Hepatic stellate cell (primary cell): ENCODE measurements at places on chromosomes 2 and 18.

GRCh38 chr2:10265329-10266132 is 37.2 kb upstream of the HPCAL1 start:
- peak; percentile 46 for DNase-seq

DNA sequence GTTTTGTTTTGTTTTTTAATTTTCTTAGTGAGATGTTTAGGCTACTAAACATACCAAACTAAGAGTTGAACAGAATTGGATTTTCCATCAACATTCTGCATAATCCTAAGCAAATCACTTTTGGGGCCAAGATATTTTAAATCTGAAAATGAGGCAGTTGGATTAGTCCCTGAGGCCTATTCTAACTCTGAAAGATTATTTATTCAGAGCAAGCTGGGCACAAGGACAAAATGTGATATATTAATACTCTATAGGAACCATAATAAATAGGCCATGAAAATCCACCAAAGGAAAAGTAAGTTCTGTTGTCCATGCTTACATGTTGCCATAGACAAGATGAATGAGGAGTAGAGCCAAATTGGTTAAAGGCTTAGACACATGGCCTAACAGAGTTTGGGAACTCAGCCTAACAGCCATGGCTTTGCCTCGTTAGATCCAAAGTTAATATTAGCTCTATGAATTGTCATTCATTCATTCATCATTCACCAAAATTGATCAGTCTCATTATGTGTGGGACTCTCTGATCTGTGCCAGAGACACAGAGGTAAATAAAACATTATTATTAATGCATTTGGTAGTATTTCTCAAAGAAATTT is 183.5 kb downstream of the SCG2 start:
- DNase-seq, result no peak

DNA sequence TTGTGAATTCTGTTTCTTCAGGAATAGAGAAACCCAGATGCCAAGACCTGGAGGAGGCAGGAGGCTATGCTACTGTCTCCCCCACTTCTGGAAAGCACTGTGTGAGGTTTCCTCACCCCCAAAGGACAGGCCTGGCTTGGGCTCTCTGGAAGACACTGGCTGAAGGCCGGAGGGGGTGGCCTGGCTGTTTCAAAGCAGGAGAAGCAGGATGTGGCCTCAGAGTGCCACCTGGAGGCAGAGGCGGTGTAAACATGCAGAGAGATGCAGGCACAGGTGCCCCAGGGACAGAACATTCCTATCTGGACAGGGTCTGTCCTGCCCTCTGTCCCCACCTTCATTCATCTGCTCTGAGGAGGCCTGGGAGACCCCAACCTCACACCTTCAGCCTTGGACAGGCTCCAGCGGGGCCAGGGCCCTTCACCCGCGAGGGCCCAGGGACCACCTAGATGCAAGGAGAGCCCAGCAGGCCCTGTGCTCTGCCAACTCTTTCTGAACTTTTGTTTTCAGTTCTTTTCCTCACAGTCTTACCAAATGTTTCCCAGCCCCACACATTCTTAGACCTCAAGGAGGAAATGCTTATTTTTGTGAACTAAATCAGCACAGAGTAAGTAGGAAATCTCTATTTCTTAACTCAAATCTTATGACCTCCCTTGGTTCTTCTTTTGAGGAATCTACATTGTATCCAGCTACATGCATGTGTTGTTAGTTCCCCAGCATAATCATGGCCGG is 79.2 kb downstream of the LONRF2 start:
- peak; percentile 72 for DNase-seq

DNA sequence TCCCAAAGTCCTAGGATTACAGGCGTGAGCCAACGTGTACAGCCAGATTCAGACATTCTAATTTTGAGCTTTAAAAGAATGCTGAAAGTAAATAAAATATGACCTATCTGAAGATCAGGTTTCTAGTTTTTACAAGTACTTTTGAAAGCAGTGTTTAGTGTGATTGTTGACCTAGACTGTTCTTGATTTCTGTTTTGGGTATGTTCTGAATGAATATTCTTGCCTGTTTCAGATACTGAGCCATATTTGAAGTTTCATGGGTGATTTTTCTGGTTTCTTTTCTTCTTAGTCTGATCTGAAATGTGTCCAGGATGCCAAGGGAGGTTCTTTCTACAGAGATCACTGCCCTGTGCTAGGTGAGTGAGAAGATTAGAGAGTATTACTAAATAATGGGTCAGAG is 37.2 kb downstream of the MIB1 start:
- no peak for DNase-seq

DNA sequence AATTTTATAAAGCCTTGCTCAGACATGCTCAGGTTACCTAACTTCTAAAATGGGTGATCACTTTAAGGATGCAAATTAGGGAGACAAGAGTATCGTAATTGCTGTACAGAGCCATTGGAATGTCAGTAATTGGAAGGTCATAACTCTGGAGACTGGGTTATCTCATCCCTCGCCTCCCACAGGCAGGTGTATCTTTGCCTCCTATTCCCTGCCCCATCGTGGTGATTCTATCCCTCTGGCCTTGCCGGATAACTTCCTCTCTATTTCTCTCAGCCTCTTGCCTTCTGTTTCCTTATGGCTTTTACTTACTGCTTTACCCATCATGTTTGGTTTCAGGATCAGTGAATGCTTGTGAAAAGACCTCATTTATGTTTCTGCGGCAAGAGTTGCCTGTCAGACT is 2.5 kb downstream of the PDK1 start:
- no peak for DNase-seq

- DNase-seq, result no peak
These were observed 181.8 kb upstream of the PARD3B start for GRCh38 chr2:204363513-204363912.

- DNase-seq, result no peak
These were observed 151.4 kb downstream of the TMEFF2 start for GRCh38 chr2:192043216-192043870.

GRCh38 chr2:197883354-197884032 is 79.1 kb downstream of the PLCL1 start:
- no peak for DNase-seq

GRCh38 chr2:160321006-160321405 is 120.9 kb upstream of the ITGB6 start:
- no peak for DNase-seq

- no peak for DNase-seq
These were observed 360.4 kb upstream of the ZC3H15 start for GRCh38 chr2:186125625-186126024.

- no peak for DNase-seq
These were observed 1178.4 kb upstream of the TMEFF2 start for GRCh38 chr2:193373120-193373519.

DNA sequence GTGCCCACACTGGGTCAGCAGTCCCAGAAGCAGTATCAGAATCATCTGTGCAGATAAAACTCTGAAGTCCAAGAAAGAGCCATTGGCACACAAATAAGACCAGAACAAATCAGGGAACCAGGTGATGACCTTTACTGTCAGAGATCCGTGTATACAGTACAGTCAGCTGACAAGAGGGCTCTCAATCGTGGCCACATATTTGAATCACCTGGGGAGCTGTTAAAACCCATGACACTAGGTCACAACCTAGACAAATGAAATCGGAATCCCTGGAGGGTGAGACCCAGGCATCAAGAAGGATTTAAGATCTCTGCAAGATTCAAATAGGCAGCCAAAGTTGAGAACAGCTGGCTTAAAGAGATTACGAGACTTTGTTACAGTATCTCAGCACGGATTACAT is 807.1 kb downstream of the RNF144A start:
- DNase-seq, result no peak

- DNase-seq, result no peak
These were observed 92.2 kb upstream of the CWC22 start for GRCh38 chr2:180099308-180099707.

GRCh38 chr2:214174563-214174962 is 236.3 kb upstream of the VWC2L start:
- no peak for DNase-seq

DNA sequence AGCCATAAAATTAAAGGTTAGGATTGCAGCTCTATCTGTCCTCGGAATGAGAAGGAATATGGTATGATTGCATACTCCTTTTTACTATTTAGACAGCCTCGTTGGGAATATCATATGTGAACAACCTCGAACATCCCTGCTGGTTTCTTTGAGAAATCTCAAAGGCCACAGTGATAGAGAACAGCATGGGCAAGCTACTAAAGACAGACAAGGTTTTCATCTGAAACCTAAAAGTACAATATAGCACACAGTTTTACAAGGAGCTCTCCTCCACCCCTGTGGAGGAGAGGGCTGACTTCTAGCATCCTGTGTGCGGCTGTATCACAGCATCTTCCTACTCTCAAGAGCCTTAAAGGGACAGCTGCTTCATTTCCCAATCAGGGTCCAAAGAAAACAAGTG is 104.3 kb downstream of the VWC2L start:
- DNase-seq, result no peak

GRCh38 chr2:88489181-88489580 is 36.7 kb upstream of the FOXI3 start:
- no peak for DNase-seq

DNA sequence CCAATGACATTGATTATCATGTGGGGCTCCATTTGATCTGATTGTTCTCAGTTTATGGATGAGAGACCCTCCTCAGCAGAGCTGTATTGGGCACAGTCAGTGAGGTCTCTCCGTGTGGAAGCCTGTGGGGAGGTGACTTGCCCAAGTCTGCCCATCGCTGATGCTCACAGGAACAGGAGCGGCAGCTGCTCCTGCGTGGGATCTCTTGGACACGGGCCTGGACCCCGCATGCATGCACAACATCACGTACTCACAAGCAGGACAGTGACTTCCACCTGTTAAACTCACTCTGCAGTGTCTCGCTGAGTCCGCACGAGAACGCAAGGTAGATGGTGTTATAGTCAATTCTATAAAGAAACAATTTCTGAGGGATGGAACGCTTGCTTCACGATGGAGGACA is 55.0 kb downstream of the KCNF1 start:
- no peak for DNase-seq

GRCh38 chr2:22829791-22830190 is 555.2 kb upstream of the KLHL29 start:
- DNase-seq, result no peak

DNA sequence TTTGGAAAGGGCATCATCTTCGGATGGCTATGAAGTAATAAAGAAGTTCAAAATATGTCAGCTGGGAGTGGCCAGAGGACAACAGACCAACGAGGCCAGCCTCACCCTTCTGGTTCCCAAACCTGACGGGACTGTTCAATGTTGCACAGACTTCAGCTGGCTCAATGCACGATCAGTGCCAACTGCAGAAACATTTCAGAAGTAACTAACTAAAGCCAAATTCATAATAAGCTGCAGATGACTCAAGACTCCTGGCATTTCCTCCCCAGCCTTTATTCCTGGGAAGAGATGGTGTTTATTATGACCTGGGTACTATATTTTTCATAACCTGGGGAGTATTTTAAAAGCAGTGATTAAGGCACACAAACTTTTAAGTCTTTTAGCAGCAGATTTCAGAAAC is 3.8 kb upstream of the ATP6V1C2 start:
- peak; percentile 59 for DNase-seq

DNA sequence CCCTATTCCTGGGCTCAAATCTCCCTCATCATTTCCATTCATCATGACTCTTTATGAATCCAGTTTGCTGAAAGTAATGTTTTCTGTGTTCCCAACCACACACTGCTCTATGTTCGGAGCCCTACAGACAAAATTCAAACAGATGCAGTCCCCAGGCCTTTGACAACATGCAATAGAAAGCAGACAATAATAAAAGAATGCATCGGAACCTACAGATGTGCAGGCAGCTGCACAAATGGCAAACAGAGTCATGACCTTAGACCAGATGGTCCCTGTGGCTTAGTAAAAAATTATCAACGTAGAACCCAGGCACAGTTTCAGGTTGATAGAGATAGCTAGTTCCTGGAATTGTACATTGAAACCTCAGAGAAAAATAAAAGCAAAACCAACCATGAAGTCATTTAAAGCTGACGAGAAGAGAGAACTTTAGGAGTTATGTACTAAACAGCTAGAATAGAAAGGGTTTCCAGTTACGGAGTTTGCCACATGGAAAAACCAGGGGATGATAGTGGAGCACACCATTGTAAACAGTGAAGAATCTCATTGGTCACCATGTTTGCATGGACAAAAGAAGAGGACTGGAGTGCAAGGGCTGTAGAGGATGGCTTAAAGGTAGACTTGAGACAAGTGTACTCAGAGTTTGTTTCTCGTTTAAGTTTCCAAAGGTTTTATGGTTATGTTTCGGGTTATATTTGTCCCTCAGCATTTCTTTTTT is 23.2 kb upstream of the ACVR1 start:
- DNase-seq, result no peak

DNA sequence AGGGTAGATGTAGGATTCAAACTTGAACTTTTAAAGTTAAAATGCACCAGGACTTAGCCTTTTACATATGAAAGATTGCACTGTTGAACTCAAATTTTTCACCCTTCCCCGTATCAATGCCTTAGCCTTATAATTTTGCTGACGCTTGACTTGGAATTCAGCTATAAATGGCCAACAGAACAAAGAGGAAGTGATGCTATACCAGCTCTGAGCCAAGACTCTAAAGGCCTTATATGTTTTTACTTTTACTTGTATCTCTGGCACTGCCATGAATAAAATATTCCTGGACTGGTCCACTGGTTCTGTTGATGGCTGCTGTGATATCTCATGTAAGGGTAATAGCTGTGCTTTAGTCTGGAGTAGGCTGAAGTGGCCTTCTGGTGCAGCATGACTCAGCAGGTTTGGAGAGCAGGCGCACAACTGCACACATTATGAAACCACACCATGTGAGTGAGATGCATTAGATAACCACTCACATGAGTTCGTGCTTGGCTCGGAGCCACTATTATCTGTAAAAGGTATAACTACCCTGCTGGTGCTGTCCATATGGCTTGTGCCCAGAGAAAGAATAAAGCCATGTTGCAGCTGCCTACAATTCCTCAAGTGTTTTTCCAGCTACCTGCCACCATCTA is 8.4 kb upstream of the IER3IP1 start:
- no peak for DNase-seq

DNA sequence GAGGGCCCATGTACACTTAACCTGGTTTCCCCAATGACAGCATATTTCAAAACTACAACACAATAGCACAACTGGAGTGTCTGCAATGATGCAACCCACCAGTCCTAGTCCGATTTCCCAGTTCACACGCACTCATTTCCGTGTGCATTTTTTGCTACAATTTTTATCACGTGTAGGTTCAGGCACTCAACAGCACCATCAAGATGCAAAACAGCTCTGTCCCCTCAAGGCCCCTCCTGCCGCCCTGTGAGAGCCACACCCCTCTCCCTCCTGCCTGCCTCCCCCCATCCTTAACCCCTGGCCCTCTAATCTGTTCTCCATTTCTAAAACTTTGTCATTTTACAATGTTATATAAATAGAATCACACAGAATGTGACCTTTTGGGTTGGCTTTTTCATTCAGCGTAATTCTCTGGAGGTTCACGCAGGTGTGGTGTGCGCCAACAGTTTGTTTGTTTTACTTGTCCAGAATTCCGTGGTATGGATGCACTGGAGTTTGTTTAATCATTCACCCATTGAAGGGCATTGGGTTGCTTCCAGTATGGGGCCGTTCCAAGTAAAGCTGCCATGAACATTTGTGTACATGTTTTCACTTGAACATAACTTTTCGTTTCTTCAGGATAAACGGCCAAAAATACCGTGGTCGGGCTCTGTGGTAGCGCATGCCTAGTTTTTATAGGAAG is 8.4 kb downstream of the KCNIP3 start:
- no peak for DNase-seq
